ENCODE measurements at places on chromosomes 3 and 15. TPM values are rescaled to one million over a fixed set of nuclear protein-coding genes. Genes with fewer than 3 reads are reported as not detected.

- H3K4me3 ChIP-seq: no peak overlapping the region
- DNase-seq: no peak
- no peaks in the 10 kb centered on the region for H3K27me3 ChIP-seq
- H3K36me3 ChIP-seq: no peaks in the 10 kb centered on the region
- no peaks in the 10 kb centered on the region for H3K4me1 ChIP-seq
- no peak overlapping the region for H3K27ac ChIP-seq
These were observed 458.1 kb upstream of the RASGRP1 start for GRCh38 chr15:39022532-39023305.

- no peaks in the 10 kb centered on the region for H3K4me1 ChIP-seq
- no peak overlapping the region for H3K4me3 ChIP-seq
- H3K36me3 ChIP-seq: no peaks in the 10 kb centered on the region
- no peak overlapping the region for H3K27ac ChIP-seq
These were observed 333.8 kb downstream of the PLCL2 start for GRCh38 chr3:17218587-17218986.

DNA sequence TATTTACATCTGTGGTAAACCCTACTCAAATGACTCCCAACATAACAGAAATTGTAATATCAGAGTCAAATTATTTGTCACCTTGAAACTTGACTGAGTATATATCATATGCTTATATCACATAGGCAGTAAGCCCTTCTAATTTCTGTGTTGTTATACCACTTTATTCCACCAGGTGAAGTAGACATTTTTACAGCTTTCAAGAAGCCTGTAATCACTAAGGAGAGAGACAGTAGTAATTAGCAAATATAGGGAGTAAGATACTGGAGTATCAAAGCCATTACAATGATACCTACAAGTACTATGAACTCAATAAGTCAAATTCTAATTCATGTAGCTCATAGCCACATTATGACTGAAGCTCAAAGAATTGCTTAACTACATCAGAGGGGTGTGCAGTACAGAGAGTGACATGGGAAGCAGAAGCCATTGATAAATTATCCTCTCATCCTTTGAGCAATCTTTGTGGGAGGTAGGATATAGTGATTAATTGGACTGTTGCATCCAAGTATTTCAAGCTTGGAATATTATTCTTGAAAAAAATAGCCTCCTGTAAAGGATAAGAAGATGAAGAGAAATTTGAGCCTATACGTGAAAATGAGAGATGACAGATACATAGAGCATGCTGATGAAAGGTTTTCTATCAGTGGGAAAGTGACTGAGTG is 1005.9 kb downstream of the ZPLD1 start:
- H3K27me3 ChIP-seq: no peaks in the 10 kb centered on the region
- H3K4me3 ChIP-seq: no peak overlapping the region
- H3K4me1 ChIP-seq: no peaks in the 10 kb centered on the region
- no peak for DNase-seq
- H3K36me3 ChIP-seq: no peaks in the 10 kb centered on the region

GRCh38 chr3:169965562-169966427 is 812 bp upstream of the SEC62 start:
- H3K27me3 ChIP-seq: no peaks in the 10 kb centered on the region
- peak overlapping the region; percentile 88 for H3K4me3 ChIP-seq
- H3K4me1 ChIP-seq: peaks cover 42% of the 10 kb centered on the region
- no peaks in the 10 kb centered on the region for H3K36me3 ChIP-seq
- DNase-seq: no peak

GRCh38 chr15:69983696-69984265 is 113.9 kb downstream of the TLE3 start:
- no peaks in the 10 kb centered on the region for H3K27me3 ChIP-seq
- no peak overlapping the region for H3K27ac ChIP-seq
- H3K36me3 ChIP-seq: no peaks in the 10 kb centered on the region
- no peaks in the 10 kb centered on the region for H3K4me1 ChIP-seq
- no peak overlapping the region for H3K4me3 ChIP-seq

DNA sequence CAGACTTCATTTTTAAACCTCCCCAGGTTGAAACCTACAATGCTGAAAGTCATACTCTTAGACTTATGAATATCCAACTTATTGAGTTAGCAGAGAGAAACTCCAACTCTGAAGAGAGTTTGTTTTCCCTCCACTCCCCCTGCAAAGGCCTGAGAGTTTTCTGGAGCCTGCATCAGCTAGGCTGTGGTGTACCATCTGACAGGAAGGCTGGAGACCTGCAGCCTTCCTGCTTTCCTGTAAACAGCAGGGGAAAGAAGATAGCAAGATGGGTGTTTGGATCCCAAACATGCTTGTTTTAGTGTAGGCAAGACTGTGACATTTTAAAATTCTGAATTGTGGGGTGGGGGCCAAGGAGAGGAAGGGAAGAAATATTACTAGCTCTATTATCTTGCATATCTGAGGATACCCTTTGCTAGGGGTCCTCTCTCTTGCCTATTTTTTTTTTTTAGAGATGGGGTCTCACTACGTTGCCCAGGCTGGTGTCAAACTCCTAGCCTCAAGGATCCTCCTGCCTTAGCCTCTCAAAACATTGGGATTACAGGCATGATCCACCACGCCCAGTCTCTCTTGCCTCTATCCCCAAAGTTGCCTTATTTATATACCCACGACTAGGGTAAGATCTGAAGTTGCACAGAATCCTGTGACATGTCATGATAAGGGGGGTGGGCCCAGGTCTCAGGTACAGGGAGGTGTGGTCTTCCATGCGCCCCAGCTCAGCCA is 51.0 kb upstream of the USP3 start:
- H3K4me3 ChIP-seq: no peak overlapping the region
- no peaks in the 10 kb centered on the region for H3K36me3 ChIP-seq
- DNase-seq: no peak
- no peak overlapping the region for H3K27ac ChIP-seq

DNA sequence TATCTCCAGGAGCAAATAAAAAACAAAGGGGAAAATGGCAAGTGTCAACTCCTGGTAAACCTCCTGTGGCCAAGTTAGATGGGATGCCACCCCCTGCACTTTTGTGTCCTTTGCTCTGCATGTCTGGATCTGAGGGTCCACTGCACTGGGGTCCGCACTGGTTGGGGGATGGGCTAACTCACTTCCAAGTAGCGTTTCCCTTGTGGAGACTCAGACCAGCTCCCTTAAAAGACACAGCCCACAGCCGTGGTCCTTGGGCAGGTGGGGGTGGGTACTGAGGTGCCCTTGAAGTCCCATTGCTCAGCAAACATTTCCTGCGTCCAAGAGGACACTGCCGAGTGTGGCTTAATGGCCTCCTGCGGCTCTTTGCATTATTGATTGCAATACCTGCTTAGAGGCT is 188.2 kb downstream of the MEGF11 start:
- no peak for DNase-seq
- peaks cover 8% of the 10 kb centered on the region for H3K27me3 ChIP-seq
- H3K27ac ChIP-seq: no peak overlapping the region
- H3K36me3 ChIP-seq: no peaks in the 10 kb centered on the region

- H3K36me3 ChIP-seq: no peaks in the 10 kb centered on the region
- H3K4me3 ChIP-seq: no peak overlapping the region
- no peak for DNase-seq
- H3K27ac ChIP-seq: no peak overlapping the region
These were observed 73.0 kb upstream of the GOLIM4 start for GRCh38 chr3:168168743-168169142.

GRCh38 chr15:31352911-31353811 is 26.5 kb downstream of the KLF13 start:
- peaks cover 7% of the 10 kb centered on the region for H3K36me3 ChIP-seq
- peak overlapping the region; percentile 87 for H3K27ac ChIP-seq
- DNase-seq: no peak
- H3K4me3 ChIP-seq: peak overlapping the region; percentile 21

GRCh38 chr3:48118928-48119327 is 69.3 kb downstream of the CDC25A start:
- no peaks in the 10 kb centered on the region for H3K36me3 ChIP-seq
- peaks cover 11% of the 10 kb centered on the region for H3K4me1 ChIP-seq
- no peak overlapping the region for H3K4me3 ChIP-seq
- H3K27ac ChIP-seq: peak overlapping the region; percentile 43
- H3K27me3 ChIP-seq: no peaks in the 10 kb centered on the region
- no peak for DNase-seq

DNA sequence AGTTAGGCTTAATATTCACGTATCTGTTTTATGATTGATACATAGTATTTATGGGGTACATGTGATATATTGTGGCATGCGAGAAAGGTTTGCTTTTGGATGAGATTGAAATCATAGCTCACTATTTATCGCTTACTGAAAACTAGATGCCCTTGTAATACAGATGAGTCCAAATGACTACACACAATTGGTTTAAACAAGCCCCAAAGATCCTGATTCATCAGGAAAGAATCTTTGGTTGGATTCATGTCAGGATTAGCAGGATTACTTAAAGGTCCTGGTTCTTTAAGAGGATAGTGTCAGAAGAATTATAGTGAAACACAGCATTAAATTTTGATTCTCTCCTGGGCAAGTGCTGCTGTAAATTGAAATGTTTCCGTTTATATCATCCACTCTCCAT is 18.6 kb upstream of the AADAC start:
- no peaks in the 10 kb centered on the region for H3K36me3 ChIP-seq

DNA sequence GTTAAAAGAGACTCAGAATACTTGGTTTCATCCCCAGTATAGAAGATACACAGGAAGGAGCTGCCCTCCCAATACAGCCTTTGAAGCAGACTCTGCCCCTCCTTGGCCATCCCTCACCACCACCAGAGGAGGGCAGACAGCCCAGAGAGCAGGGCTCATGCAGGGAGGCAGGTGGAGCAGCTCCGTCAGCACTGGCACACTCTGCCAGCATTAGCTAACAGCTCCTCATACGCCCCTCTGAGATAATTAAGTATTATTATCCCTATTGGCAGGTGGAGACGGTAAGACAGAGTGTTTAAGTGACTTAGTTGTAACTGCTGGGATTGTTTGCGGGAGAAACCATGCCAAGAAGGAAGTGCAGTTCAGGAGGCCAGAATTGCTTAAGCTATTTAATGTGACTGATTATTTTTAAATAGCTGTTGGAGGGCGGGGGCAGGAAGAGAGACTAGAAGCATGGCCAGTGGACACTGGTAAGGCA is 434.0 kb downstream of the EPHB1 start:
- no peaks in the 10 kb centered on the region for H3K36me3 ChIP-seq
- no peaks in the 10 kb centered on the region for H3K4me1 ChIP-seq
- no peak overlapping the region for H3K27ac ChIP-seq
- no peak overlapping the region for H3K4me3 ChIP-seq
- peak; percentile 80 for DNase-seq

GRCh38 chr3:40228792-40229350 is 80.6 kb upstream of the EIF1B start:
- no peaks in the 10 kb centered on the region for H3K36me3 ChIP-seq
- no peaks in the 10 kb centered on the region for H3K4me1 ChIP-seq
- no peak overlapping the region for H3K4me3 ChIP-seq
- H3K27ac ChIP-seq: no peak overlapping the region
- H3K27me3 ChIP-seq: no peaks in the 10 kb centered on the region

GRCh38 chr3:143358155-143358792 is 238.7 kb downstream of the CHST2 start:
- no peaks in the 10 kb centered on the region for H3K27me3 ChIP-seq
- no peak overlapping the region for H3K27ac ChIP-seq
- DNase-seq: no peak
- H3K36me3 ChIP-seq: no peaks in the 10 kb centered on the region

DNA sequence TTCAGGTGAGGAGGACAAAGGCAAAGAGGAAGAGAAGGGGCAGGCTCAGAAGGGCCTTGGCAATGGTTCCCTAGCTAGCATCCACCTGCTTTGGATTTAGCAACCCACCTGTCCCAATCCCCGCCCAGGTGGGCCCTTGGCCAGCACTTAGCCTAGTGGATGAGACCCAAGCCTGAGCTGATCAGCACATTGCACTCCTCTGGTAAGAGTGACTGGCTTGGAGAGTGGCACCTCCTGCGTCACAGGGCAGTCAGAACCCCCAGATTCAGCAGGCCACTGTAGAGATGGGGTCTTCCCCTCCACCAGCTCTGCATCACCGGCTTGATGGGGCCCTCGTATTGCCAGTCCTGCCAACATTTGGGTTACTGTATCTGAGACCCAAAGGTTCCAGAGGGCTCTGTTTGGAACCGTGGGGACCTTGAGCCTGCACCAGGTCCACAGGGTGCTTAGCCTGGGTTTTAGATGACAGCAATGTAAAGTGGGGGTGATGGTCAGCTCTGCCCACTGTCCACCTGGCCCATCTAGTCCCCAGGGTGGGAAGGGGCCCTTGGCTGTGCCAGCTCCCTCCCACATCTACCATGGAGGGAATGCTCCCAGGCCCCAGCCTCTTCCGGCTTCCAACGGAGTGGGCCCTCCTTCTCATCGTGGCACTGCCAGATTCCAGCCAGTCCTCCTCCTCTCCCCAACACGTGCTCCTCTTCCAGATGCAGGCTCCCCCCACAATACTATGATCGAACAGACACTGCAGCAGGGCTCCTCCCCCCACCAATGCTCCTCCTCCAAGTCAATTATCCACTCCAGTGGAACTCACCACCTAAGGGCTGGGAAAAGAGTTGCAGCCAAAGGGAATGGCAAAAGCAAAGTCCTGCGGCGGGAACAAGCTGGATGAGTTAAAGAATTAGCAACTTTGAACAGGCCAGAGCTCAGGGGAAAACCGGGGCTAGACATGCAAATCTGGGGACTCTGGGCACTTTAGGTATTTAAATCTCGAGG is 45.7 kb downstream of the LHFPL4 start:
- no peak overlapping the region for H3K4me3 ChIP-seq
- DNase-seq: no peak
- no peaks in the 10 kb centered on the region for H3K4me1 ChIP-seq
- H3K36me3 ChIP-seq: no peaks in the 10 kb centered on the region
- no peaks in the 10 kb centered on the region for H3K27me3 ChIP-seq
- H3K27ac ChIP-seq: no peak overlapping the region

DNA sequence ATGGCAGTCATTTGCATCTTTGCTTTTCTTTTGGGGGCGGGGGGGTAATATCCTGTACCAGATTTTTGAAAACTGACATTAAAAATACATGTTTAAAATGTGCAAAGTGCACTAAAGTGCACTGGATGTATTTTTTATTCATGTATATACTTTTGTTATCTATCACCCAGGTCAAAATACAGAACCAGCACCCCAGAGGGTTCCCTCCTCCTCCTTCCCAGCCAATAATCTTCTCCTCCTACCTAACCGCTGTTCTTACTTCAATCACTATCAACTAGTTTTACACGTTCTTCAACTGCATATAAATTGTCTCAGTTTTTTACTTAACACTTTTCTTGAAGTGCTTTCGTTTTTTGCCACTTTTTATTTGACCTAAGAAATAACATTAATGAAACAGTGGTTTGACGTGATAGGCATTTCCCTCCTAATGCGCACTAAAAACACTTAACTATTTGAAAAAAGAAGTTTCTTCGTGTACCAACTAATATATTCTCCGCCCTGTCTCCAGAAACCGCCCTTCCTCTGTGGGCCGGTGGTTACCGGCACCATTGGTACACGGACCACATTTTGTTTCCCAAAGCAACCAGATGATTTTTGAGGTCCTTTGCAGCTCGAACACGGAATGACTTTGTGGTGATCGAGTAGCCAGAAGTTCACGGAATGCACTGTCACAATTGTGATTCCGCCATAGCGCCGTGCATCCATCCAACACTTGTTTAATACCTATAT is 836 bp upstream of the AKAP13 start:
- no peak for DNase-seq
- H3K36me3 ChIP-seq: no peaks in the 10 kb centered on the region
- H3K27me3 ChIP-seq: no peaks in the 10 kb centered on the region
- peaks cover 32% of the 10 kb centered on the region for H3K4me1 ChIP-seq
- peak overlapping the region; percentile 98 for H3K27ac ChIP-seq

The GAP43 gene
- 7.0 TPM for total RNA-seq

The JMJD7 gene
- 6.2 TPM for total RNA-seq

The TRANK1 gene
- 8.3 TPM for total RNA-seq

The MCF2L2 gene
- total RNA-seq: 1.6 TPM

The HHLA2 gene
- total RNA-seq: not detected

The AGBL1 gene
- total RNA-seq: not detected
